ENCODE measurements at places on chromosomes 13 and 19.

DNA sequence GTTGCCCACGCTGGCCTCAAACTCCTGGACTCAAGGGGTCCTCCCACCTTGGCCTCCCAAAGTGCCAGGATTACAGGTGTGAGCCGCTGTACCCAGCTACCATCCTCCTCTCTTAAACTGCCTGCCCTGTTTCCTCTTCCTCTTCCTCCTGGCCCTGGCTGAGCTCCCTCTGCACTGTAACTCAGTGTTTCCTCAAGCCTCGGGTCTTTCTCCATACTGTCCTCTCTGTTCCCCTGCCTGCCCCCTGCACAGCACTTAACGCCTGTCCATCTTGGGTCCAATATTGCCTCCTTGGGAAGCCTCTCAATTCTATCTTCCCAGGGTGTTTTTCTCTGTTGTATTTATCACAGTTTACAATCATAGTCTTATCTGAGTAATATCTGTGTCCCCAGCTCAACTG lies 6.1 kb downstream of the LIPE start:
- DNase-seq = no peak

GRCh38 chr19:14700711-14701375 lies 11.0 kb downstream of the ZNF333 start:
- no peak for DNase-seq

DNA sequence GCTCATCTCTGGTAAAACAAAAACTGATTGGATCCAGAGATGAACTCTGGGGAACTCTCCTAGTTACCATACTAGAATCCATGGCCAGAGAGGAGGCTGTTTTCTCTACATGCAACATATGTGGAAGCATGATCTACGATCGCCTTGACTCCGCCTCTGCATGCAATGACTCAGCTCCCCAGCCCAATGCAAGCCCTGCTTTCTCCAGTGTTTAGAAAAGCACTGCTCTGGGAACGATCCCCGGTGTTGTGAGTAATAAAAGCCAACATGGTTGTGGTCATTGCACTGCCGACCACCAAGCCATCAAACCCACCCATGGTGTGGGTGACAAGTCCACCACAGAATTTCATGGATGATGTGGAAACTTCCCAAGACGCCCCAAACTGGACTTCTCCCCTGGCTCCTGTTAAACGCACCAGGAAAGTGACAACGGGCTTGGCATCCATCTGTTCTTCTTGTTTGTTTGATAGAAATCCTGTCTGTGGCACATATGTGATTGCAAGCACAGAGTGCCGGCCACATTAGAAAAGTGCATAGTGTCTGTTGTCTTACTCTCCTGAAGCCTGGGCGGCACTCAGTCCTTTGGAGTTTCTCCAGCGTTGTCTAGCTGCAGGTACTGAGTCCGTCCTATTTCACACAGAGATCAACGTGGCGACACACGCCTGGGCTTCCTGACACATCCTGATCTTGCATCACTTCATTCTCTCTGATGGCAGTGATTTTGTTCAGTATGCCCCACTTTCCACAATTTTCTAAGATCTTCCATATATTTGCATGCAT lies 36.4 kb upstream of the VSTM2B start:
- DNase-seq = no peak

- DNase-seq = no peak
Measured at GRCh38 chr13:113404723-113405471, 41.0 kb upstream of the GRTP1 start.

- no peak for DNase-seq
Measured at GRCh38 chr19:406135-406781, 2.7 kb downstream of the C2CD4C start.

GRCh38 chr13:100211016-100211710 lies 122.3 kb downstream of the PCCA start:
- DNase-seq = no peak

GRCh38 chr19:1745589-1746031 lies 7.7 kb upstream of the ONECUT3 start:
- DNase-seq = no peak

DNA sequence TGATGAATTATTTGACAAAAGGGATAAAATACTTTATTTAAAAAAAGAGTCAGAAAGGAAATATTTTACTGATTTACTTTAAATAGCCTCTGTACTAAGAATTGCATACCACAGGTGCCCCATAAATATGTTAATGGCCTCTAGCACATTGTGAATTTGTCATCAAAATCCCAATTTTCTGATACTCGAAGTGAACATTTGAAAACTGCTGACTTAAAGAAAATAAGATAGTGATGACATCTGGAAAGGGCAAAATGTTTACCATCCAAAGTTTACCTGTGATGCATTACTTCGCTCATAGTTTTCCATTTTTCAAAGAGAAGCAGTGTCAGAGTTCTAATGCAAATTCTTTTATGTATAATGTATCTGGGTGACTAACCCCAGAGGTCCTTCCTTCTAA lies 455.4 kb downstream of the KLF5 start:
- no peak for DNase-seq
